ENCODE measurements at places on chromosomes 1 and 21. TPM values are rescaled to one million over a fixed set of nuclear protein-coding genes. Genes with fewer than 3 reads are reported as not detected.
A peak's percentile ranks its signal among the peaks of the same experiment; 100 is the strongest.

The KRTAP12-2 gene
- total RNA-seq: not detected

The IFNGR2 gene
- 0.30 TPM for total RNA-seq

The PLEKHA6 gene
- 0.29 TPM for total RNA-seq

The NRAS gene
- total RNA-seq: 39.7 TPM

The DUSP10 gene
- 14.3 TPM for total RNA-seq

- DNase-seq: no peak
These were observed 24.0 kb upstream of the GALNT2 start for GRCh38 chr1:230043081-230043480.

GRCh38 chr1:239011382-239011781 lies 375.0 kb upstream of the CHRM3 start:
- DNase-seq: no peak

- DNase-seq: no peak
These were observed 85.4 kb downstream of the SIK1 start for GRCh38 chr21:43341378-43342161.

DNA sequence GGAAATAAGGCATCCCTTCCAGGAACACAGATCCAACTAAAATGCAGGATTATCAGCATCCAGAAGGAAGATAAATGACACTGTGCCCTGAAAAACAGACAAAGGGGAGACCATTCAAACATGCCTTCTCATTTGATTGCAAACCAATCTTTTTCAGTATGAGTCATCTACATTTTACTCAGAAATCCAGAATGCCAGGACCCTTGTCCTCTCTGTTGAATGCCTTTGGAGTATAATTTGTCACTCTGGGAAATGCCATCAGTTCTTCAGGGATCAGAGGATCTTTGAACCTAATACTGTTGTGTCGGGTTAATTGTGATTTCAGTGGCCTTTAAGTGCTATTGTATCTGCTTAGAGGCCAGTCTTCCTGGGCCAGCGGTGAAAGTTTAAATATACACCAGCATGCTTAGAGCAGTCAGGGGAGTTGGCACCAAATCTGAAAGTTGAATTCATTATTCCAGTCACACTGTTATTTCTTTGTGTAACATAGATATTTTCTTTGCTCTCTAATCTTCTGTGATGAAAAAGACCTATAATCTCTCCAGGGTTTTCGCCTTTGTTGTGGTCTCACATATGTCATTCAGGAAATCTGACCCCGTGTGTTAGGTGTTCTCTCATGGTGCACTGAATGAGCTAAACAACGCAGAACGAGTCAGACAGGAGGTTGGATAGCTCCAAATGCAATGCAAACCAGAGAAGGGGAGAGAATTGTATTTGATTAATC lies 364.8 kb upstream of the SGIP1 start:
- no peak for DNase-seq

- no peak for DNase-seq
These were observed 3.6 kb upstream of the H6PD start for GRCh38 chr1:9230869-9231533.

GRCh38 chr1:111406321-111406768 lies 21.2 kb downstream of the OVGP1 start:
- peak; percentile 65 for DNase-seq

DNA sequence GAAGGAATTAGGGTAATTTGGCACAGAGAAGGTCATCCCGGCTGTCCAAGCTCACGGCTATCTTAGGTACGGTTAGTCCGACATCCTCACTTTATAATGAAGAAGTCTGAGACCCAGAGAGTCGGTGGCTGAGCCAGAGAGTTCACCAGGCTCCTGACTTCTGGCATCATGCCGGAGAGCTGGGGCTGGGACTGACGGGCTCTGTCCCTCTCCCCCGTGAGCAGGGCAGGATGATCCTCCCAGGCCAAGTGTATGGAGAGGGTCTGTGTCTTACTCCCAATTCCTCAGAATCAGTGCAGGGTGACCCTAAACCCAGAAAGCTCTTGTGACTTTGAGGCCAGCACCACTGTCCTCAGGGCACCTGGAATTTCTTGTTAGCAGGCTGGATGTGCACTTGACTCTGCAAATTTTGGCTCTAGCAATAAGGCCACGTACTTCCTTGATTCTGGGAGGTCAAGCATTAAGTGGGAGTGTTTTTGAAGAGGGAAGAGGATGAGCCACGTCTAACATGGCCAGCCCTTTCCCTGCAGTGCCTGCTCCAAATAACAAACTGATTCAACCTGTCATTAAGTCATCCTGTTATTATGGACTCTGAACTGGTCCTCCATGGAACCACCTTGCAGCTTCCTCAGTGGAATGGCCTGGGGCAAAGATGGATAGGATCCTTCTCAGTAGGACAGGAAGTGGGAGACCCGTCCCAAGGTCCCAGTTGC lies 20.8 kb upstream of the BTG2 start:
- DNase-seq: no peak

- DNase-seq: no peak
These were observed 5.2 kb upstream of the PIGR start for GRCh38 chr1:206951318-206952100.

GRCh38 chr1:25936947-25937346 lies 30.7 kb upstream of the STMN1 start:
- DNase-seq: no peak

DNA sequence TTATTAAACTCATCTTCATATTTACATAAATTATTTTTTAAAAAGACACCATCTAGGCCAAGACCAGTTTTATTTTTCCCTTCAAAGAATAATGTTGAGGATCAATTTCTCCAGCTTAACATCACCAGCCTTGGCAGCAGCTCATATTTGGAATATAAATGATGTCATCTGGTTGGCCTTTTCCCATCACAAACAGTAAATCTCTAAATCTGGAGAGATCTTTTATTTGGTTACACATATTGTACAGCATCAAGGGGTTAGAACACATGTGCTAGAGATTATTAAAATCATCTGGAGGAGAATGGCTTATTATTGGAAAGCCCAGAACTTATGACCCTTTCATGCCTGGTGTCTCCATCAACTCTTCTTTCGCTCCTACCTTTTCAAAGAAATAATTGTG lies 508.8 kb downstream of the PLPP3 start:
- no peak for DNase-seq

GRCh38 chr21:28781602-28782276 lies 210.9 kb downstream of the LTN1 start:
- no peak for DNase-seq

GRCh38 chr1:97352936-97353382 lies 567.9 kb downstream of the DPYD start:
- DNase-seq: no peak

GRCh38 chr21:42739061-42739931 lies 85.9 kb downstream of the PDE9A start:
- no peak for DNase-seq

DNA sequence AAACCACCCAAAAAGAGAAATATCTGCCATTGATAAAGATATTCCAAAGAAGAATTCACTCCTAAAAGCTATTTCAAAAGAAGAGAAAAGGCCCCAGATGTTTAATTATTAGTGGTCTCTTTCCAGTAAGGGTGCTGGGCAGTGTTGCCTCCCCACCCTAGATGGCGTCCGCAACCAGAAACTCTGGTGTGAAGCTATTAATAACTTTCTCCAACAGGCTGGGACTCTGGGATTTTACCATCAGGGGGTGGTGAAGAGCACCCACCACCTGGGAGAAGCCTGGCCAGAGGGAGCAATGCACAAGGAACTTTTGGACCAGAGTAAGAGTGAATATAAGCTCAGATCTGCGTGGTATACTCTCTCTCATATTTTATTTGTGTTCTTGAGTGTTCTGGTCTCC lies 115.4 kb upstream of the TIAM1 start:
- no peak for DNase-seq
